C1 segment of cervical spinal cord (tissue), 14 donors: ENCODE measurements at places on chromosomes 6 and 20.

DNA sequence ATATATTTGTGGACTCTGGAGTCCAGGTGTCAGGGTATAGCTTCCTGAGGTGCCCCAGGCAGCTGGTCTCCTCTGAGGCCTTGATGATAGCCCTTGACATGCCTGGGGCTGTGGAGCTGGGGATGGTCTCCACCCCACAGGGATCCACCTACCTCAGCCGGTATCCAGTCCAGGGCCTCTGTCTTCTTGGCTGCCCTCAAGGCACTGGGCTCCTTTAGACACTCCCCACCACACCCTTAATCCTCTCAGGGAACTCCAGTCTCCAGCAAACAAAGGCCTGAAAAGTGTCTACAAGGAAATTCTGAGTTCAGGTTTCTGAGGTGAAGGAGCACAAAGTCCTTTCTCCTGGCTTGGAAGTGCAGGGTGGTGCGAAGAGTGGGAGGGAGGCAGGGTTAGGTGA lies 44.6 kb upstream of the DDR1 start:
- no peak for DNase-seq

DNA sequence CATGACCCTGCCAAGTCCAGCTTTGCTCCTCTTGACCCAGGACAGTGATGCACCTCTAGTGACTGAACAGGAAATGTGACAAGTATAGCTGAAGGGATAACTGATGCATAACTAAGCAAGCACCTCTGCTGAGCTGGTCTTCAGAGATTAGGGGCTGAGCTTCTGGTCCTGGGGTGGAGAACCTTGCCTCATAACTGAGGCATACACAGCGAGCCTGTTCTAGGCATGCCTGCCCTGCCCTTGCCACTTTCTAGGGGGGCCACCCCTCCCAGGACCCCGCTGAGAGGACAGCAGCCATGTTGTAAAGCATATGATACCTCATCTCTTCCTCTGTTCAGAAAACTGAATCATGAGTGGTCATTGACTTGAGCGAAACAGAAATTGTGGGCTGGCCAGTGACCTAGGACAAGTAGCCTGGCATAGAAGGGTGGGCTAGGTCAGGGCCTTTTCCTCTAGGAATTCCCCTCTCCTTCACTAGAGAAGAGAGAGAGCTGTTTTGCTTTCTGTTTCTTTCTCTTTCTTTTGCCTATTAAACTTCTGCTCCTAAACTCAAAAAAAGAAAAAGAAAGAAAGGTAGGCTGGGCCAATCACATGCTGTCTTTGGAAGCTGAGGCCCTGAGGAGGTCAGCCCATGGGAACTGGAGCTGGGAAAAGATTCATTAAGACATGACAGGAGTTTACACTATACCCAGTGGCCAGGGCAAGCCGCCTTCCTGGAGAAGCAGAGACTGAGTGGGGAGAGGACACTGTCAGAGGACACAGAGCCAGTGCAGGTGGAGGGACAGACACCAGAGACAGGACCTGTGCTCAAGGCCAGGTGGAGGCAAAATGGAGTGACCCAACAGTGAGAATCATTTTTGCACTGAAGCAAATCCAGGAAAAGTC lies 23.1 kb downstream of the ALDH5A1 start:
- no peak for DNase-seq

GRCh38 chr6:122476131-122476530 lies 4.5 kb upstream of the SERINC1 start:
- no peak for DNase-seq

- DNase-seq, result no peak
Observed at GRCh38 chr6:156889986-156890385, 112.8 kb downstream of the ARID1B start.

- DNase-seq, result no peak
Observed at GRCh38 chr6:28134015-28134414, 7.7 kb upstream of the ZKSCAN8 start.

- no peak for DNase-seq
Observed at GRCh38 chr20:45816951-45817350, 4.5 kb downstream of the UBE2C start.

- DNase-seq, result no peak
Observed at GRCh38 chr6:154960299-154960843, 34.7 kb upstream of the TIAM2 start.

- no peak for DNase-seq
Observed at GRCh38 chr6:79277109-79277508, 42.6 kb upstream of the HMGN3 start.

DNA sequence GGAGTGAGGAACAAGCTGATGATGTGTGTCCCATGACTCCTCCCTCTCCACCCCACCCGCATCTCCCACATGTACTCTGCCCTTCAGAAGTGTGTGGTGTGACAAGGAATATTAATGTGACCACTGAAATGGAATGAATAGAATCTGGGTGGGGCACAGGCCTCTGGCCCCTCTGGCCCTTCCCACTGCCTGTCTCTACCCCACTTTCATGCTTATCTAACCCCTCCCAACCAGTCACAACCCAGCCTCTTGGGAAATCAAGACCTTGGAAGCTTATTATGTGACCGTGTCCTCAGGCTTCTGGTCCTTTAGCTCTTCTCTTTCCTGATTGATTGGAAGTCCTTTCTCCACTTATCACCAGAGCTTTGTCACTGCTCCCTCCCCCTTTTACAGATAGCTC lies 312.2 kb upstream of the SOX4 start:
- DNase-seq, result no peak

DNA sequence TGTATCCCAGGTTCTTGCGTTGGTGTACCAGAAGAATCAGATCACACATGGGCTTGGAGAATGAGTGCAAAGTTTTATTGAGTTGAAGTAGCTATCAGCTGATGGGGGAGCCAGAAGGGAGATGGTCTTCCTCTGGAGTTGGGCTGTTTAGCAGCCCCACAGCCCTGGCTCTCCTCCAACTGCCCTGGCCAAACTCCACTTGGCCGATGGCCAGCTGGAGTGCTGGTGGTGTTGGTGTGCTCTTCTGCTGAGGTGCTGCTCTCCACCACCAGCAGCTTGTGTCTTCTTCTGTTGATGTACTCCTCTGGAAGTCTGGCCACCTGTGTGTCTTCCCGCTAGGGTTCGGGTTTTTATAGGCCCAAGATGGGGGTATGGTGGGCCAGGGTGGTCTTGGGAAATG lies 172.8 kb downstream of the TINAG start:
- no peak for DNase-seq

DNA sequence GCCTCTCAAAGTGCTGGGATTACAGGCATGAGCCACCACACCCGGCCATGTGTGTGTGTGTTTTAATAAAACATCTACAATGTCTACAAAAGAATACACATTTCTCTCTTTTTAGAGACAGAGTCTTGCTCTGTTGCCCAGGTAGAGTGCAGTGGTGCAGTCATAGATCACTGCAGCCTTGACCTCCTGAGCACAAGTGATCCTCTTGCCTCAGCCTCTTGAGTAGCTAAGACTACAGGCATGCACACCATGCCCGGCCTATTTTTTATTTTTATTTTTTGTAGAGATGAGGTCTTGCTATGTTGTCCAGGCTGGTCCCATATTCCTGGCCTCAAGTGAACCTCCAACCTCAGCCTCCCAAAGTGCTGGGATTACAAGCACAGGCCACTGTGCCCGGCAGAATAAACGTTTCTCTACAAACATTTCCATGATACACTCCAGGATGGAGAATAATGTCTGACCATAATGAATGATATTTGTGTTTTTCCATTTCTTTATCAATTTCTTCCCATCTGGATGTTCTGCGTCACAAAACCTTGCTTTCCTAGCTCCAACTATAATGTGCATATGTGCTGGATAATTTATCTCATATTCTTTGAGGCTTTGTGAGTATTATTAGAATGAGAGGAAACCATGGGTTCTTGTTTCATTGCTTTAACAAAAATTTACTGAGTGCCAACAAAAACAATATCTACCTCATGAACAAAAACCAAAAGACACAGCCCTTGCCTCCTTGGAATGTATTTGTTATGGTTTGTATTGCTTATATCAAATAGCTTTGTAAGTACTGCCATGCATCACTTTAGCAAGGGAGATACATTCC lies 28.6 kb upstream of the CCN2 start:
- no peak for DNase-seq
